ENCODE measurements at places on chromosomes 16 and 17.

DNA sequence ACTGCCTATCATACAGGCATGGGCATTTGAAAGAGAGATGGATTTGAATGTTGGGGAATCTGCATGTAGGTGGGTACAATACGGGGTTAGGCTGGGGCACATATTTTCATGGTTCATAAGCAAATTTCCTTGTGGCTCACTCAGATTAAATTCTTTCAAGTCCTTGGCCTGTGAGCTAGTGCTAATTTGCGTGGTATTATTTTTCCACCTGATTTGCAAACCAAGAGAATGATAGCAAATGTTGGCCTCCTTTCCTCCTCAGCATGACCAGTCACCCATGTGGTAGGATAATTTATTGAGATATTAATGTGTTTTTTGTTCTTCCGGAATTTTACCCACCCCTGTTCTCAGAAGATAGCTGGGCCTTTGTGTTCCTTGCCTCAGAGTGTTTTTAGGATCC lies 22.9 kb downstream of the FAM20A start:
- no peak for DNase-seq
- H3K4me3 ChIP-seq, result no peak overlapping the region
- H3K4me1 ChIP-seq, result no peaks in the 10 kb centered on the region
- no peaks in the 10 kb centered on the region for H3K36me3 ChIP-seq

- peaks cover 8% of the 10 kb centered on the region for H3K4me1 ChIP-seq
- DNase-seq, result no peak
- H3K27ac ChIP-seq, result no peak overlapping the region
- H3K4me3 ChIP-seq, result no peak overlapping the region
Measured at GRCh38 chr16:1456951-1457350, 12.6 kb upstream of the CCDC154 start.

DNA sequence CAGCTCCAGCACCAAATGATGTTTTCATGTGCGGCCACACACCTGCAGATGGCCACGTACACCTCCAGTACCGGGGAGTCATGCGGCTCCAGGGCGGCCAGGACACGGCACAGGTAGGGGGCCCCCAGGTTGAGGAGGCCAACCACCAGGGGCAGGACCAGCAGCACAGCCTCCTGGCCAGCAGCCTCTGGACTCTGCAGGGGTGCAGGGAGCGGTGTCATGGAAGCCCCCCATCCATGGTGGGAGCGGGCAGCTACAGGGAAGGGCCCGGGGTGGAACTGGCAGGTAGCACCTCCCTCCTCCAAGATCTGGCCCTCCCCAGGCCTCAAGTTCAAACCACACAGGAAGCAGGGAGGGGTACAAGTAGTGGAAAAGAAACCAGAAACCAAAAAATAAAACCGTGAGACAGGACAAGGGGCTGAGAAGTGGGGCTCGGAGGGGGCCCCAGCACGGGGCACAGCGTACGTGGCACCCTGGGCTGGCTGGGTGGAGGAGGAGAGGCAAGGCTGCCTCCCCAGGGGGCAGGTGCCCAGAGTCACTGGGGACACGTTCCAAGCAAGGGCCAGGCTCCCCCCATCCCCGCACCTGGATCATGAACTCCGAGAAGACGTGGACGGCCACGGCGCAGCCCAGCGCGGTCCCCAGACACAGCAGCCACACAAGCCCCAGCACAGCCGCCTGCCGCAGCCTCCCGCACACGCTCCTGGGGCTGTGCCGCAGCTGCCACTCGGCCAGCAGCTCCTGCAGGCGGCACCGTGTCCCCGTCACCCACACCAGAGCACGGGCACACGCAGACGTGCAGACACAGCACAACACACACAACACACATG lies 7.4 kb downstream of the TMC6 start:
- H3K36me3 ChIP-seq, result no peaks in the 10 kb centered on the region
- no peak for DNase-seq
- H3K4me1 ChIP-seq, result peaks cover 14% of the 10 kb centered on the region
- H3K27me3 ChIP-seq, result no peaks in the 10 kb centered on the region
- H3K4me3 ChIP-seq, result no peak overlapping the region

DNA sequence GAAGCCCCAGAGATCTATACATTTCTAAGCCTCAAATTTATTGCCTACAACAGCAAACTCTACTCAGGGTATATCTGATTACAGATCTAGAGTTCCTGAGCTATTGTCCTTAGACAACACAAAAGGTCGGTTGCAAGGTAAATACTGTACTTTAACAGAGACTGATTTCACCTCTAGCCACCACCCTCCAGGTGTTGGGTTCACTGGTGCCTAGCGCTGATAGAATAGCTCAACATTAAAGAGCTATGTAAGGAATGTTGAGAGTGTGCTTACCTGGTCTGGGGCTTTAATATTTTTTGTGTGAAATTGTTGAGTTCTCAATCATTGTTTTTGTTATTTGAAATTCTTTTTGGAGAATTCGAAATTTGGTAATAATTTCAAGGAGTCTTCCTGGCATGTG lies 277.0 kb upstream of the PSMD7 start:
- no peaks in the 10 kb centered on the region for H3K4me1 ChIP-seq
- no peaks in the 10 kb centered on the region for H3K27me3 ChIP-seq
- no peak for DNase-seq

DNA sequence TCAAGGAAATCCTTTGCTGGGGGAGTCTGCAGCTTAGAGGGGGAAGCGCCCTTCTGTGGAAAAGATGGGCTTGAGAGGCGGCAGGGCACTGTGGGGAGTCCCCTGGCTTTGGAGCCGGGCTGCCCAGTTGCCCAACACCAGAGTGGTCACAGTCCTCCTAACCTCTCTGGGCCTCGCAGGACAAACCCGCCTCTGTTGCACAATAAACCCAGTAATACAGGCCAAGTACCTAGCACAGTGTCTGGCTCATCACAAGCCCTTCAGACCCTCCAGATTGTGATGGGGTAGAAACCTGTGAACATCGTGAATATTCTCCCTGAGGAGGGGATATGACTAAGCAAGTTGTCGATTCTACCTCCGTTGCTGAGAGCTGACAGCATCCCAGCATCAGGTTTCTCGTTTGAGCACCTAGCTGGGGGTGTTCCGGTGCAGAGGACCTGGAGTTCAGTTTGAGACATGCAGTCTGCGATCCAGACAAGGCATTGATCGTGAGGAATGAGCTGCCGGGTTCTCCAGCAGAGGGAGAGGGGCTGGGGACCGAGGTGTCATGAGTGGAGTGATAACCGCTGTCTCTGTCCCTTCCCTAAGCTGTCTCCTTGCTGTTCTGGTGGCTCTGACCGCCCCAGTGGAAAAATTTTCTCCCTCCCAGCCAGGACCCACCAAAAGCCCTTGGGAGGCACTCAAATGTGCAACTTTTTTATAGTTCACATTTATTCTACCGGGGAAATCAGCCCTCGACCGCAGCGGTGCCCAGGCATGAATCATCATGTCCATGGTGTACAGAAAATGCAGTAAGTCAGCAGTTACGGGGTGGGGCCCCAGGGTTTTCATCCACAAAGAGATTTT lies 161.9 kb downstream of the WSCD1 start:
- no peak overlapping the region for H3K27ac ChIP-seq
- no peaks in the 10 kb centered on the region for H3K27me3 ChIP-seq
- H3K4me1 ChIP-seq, result no peaks in the 10 kb centered on the region
- DNase-seq, result no peak
- H3K4me3 ChIP-seq, result no peak overlapping the region

GRCh38 chr17:50523208-50523607 lies 9.3 kb upstream of the EPN3 start:
- H3K27me3 ChIP-seq, result no peaks in the 10 kb centered on the region
- H3K4me1 ChIP-seq, result peaks cover 7% of the 10 kb centered on the region
- no peak for DNase-seq
- H3K27ac ChIP-seq, result no peak overlapping the region
- no peak overlapping the region for H3K4me3 ChIP-seq
- no peaks in the 10 kb centered on the region for H3K36me3 ChIP-seq

DNA sequence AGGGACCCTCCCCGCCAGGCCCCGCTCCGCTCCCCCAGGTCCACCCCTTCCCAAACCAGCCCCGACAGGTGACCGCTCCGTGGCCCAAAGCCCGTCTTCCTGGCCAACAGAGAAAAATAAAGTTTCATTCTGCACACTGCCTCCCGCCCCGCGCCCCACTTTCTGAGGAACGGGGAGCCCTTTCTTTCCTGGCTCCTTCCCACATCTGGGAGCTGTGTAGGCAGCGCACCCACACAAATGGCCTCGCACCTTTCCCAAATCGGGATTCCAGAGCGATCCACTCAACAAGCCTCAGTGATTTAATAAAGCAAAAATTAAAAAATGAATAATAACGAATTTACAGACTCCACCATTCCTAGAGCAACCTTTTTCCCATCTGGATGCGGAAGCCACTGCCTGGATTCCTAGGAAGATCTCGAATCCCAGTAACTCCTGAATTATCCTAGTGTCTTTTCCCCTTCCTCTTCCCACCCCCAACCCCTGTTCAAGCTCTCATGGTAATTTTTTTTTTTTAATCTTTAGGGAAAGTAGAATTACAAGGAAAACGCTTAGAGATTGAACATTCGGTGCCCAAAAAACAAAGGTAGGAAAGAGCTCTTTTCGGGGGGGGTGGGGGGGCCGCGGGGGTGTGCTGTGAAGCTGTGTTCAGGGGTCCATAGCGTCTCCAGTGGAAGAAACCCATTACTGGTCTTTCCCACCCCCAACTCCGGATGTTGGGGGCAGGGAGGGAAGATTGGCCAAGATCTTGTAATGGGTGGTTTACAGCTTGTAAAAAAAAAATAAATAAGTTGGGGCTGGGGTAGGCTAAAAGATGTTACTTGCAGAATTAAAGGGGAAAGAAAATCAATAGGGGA lies 1.6 kb downstream of the IGF2BP1 start:
- DNase-seq, result no peak
- no peaks in the 10 kb centered on the region for H3K4me1 ChIP-seq
- no peak overlapping the region for H3K4me3 ChIP-seq
- no peak overlapping the region for H3K27ac ChIP-seq
- H3K27me3 ChIP-seq, result peaks cover 97% of the 10 kb centered on the region
- no peaks in the 10 kb centered on the region for H3K36me3 ChIP-seq

- no peak overlapping the region for H3K4me3 ChIP-seq
- no peaks in the 10 kb centered on the region for H3K36me3 ChIP-seq
- H3K27ac ChIP-seq, result no peak overlapping the region
- no peak for DNase-seq
- H3K27me3 ChIP-seq, result no peaks in the 10 kb centered on the region
Measured at GRCh38 chr17:39122991-39123390, 28.4 kb downstream of the PLXDC1 start.

GRCh38 chr16:2178321-2179106 lies 17.9 kb downstream of the CASKIN1 start:
- no peaks in the 10 kb centered on the region for H3K27me3 ChIP-seq
- H3K4me3 ChIP-seq, result no peak overlapping the region
- H3K36me3 ChIP-seq, result no peaks in the 10 kb centered on the region
- H3K27ac ChIP-seq, result no peak overlapping the region
- DNase-seq, result no peak

- H3K4me3 ChIP-seq, result no peak overlapping the region
- H3K36me3 ChIP-seq, result no peaks in the 10 kb centered on the region
- no peaks in the 10 kb centered on the region for H3K27me3 ChIP-seq
- no peak overlapping the region for H3K27ac ChIP-seq
- DNase-seq, result no peak
Measured at GRCh38 chr17:73600103-73600871, 44.0 kb downstream of the SDK2 start.

GRCh38 chr17:65085397-65085796 lies 28.9 kb upstream of the GNA13 start:
- DNase-seq, result peak; percentile 30
- no peaks in the 10 kb centered on the region for H3K4me1 ChIP-seq
- H3K4me3 ChIP-seq, result no peak overlapping the region
- H3K36me3 ChIP-seq, result no peaks in the 10 kb centered on the region
- H3K27me3 ChIP-seq, result no peaks in the 10 kb centered on the region

DNA sequence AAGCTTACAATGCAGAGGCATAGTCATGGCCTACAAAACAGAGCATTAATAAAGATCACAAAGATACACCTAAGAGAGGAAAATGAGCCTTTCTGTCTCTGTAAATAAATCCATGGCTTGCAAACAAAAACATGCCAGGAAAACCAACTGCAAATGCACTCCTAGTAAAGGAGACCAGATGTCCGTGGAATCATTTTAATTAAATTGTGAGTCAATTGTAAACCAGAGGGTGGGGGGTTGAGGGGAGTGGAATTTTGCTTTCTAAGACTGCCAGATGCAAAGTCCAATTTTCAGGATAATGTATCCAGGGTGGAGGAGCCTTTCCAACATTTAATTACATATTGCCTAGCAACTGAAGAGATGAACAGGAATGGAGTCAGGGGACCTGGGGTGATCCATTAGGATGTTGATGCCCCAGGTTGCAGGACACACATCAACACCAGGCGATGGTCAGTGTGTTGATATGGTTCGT lies 390.3 kb upstream of the CCL2 start:
- H3K27ac ChIP-seq, result no peak overlapping the region
- H3K36me3 ChIP-seq, result no peaks in the 10 kb centered on the region
- no peaks in the 10 kb centered on the region for H3K4me1 ChIP-seq
- peaks cover 5% of the 10 kb centered on the region for H3K27me3 ChIP-seq

- no peak overlapping the region for H3K27ac ChIP-seq
- no peaks in the 10 kb centered on the region for H3K4me1 ChIP-seq
- no peak overlapping the region for H3K4me3 ChIP-seq
- no peaks in the 10 kb centered on the region for H3K27me3 ChIP-seq
- no peak for DNase-seq
Measured at GRCh38 chr17:72409405-72410002, 288.7 kb downstream of the SOX9 start.

DNA sequence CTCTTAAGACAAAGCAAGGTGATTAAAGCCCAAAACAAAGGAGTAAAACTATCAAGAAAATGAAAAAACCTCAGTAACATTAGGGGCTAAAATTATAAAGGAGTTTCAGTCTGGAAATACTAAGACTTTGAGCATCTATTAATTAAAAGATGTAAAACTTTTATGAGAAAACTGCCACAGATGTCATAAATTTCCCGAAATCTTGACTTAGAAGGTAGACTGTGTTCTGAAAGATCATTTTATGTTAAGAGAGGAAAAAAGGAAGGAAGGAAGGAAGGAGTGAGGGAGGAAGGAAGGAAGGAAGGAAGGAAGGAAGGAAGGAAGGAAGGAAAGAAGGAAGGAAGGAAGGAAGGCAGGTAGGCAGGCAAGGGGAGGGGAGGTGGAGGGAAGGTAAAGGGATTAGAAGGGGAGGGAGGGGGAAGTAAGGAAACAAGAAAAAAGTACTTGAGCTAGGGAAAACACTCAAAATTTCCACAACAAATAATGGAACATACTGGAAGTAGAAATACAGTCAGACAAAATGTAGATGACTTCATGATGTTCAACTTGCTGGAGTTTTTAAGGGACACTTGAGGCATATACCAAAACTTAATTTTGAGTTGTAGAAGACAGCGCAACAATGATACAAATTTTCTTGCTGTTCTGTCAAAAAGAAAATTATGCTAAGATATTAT lies 2.0 kb downstream of the KRTAP4-5 start:
- H3K27ac ChIP-seq, result no peak overlapping the region
- H3K27me3 ChIP-seq, result peaks cover 5% of the 10 kb centered on the region
- H3K36me3 ChIP-seq, result no peaks in the 10 kb centered on the region
- no peak overlapping the region for H3K4me3 ChIP-seq
- H3K4me1 ChIP-seq, result no peaks in the 10 kb centered on the region
- DNase-seq, result no peak

GRCh38 chr17:21072745-21073197 lies 30.0 kb upstream of the USP22 start:
- no peak overlapping the region for H3K4me3 ChIP-seq
- peaks cover 13% of the 10 kb centered on the region for H3K4me1 ChIP-seq
- no peaks in the 10 kb centered on the region for H3K27me3 ChIP-seq
- no peak overlapping the region for H3K27ac ChIP-seq
- H3K36me3 ChIP-seq, result no peaks in the 10 kb centered on the region

GRCh38 chr16:10405386-10405939 lies 19.6 kb downstream of the ATF7IP2 start:
- no peak for DNase-seq
- no peak overlapping the region for H3K4me3 ChIP-seq
- H3K4me1 ChIP-seq, result peaks cover 6% of the 10 kb centered on the region
- H3K27me3 ChIP-seq, result no peaks in the 10 kb centered on the region

GRCh38 chr17:31310886-31311285 lies 3.0 kb downstream of the EVI2B start:
- no peaks in the 10 kb centered on the region for H3K27me3 ChIP-seq
- DNase-seq, result no peak
- H3K36me3 ChIP-seq, result no peaks in the 10 kb centered on the region
- no peak overlapping the region for H3K4me3 ChIP-seq
